ENCODE measurements at places on chromosomes 11 and 22.

GRCh38 chr11:8065031-8065430 lies 16.0 kb upstream of the TUB start:
- DNase-seq = no peak

DNA sequence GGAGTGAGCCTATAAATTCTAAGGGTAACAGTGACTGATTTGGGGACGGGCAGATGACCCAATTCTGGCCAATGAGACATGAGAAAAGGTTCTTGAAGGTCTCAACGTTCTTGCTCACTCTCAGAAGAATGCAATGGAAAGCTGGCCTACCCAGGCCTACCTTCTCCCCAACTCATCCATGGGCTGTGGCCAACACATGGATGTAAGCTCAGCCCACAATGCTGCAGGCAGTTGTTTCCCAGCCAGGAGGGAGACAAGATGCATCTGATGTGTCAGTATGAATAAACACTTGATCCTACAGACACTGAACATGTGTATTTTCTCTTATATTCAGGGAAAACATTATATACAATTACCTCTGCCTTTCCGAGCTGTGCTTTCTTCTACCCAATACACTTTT lies 24.4 kb downstream of the PI4KA start:
- DNase-seq = no peak

GRCh38 chr11:65880844-65881421 lies 1.3 kb downstream of the CTSW start:
- DNase-seq = no peak

- DNase-seq = no peak
Measured at GRCh38 chr11:19349340-19350025, 108.7 kb upstream of the E2F8 start.

DNA sequence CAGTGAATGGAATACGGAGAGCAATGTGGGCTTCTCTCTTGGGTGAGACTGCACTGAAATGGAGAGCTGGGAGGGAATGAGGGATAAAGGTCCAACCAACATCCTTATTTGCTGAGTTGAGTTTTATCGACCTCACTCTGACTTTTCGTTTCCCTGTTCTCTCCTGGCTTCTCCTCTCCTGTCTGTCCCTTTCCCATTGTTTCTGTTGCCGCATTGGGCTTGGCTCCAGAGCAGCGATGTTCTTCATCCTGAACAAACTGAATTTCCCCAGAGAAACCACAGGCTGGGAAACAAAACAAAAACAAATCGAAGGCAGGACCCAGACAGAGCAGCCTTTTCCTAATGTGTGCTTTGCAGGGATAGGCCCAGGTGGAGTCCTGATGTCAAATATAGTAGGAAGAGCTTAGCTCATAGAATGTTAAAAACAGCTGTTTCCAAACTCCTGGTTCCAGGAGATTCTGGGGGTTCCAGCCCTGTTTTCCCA lies 30.0 kb downstream of the MOV10L1 start:
- DNase-seq = no peak

Data from HEK293T (cell line).